ENCODE measurements at places on chromosomes 5 and 9.

- no peak for DNase-seq
Measured at GRCh38 chr5:117863586-117864296, 1124.6 kb downstream of the DTWD2 start.

GRCh38 chr5:57592236-57592635 is 109.6 kb upstream of the ACTBL2 start:
- no peak for DNase-seq

GRCh38 chr5:32285510-32286138 is 27.1 kb downstream of the MTMR12 start:
- no peak for DNase-seq

DNA sequence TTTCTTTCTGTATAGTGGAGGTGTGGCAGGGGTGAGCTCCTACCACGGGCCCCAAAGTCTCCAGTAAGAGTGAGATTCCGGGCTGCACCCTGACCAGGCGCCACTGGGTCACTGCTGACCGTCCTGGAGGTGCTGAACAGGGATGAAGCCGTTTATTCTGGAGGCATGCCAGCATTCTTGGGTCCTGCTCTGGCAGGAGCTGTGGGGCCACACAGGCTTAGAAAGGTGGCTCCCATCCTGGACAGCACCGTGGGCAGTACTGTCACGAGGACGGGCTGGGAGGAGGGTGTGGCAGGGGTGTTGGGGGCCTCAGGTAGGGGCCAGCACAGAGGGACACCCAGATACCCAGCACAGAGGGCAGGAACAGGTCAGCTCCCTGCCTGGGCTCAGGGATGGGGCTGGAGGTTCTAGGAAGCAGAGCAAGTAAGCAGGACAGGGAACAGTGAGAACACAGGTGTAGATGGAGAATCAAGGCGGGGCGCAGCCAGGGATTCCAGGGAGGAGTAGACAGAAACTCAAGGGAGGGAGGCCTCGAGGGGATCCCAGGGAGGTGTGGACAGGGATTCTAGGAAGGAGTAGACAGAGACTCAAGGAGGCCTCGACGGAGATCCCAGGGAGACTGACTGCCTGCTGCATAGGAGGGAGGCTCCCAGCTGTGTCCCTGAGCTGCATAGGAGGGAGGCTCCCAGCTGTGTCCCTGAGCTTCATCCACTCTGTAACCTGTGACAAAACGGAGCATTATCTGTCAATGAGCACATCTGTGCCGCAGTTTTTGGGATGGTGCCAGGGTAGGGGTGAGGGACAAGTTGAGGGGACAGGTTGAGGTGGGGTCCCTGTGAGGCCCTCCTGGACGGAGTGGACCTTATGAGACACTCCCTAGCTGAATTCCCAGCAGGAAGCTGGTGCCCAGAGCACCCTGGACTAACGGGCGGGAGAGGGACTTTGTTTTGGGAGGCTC is 1.1 kb upstream of the PLEKHG4B start:
- no peak for DNase-seq

DNA sequence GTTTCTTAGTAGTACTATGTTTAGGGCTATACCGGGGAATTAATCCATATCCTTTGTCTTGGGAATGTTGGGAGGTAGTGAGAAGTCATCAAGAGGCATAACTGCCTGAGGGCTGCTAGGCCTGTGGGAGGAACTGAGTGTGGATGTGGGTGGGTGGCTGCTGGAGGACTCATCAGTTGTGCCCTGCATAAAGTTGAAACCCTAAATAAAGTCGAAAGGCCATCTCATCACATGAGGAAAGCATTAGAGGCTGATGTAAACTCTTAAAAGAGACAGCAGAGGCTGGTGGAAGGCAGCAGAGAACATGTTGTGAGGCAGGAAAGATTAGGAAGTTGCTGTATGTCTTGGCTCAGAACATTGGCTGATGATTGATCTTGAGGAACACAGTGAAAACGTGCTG is 143.8 kb downstream of the MAST4 start:
- DNase-seq, result no peak

- DNase-seq, result peak; percentile 55
Measured at GRCh38 chr5:107670932-107671741, at the start of gene EFNA5. Gene EFNA5, minus strand, starts transcription at chr5:107670937.

GRCh38 chr5:119393201-119393691 is 37.4 kb downstream of the TNFAIP8 start:
- peak; percentile 78 for DNase-seq

DNA sequence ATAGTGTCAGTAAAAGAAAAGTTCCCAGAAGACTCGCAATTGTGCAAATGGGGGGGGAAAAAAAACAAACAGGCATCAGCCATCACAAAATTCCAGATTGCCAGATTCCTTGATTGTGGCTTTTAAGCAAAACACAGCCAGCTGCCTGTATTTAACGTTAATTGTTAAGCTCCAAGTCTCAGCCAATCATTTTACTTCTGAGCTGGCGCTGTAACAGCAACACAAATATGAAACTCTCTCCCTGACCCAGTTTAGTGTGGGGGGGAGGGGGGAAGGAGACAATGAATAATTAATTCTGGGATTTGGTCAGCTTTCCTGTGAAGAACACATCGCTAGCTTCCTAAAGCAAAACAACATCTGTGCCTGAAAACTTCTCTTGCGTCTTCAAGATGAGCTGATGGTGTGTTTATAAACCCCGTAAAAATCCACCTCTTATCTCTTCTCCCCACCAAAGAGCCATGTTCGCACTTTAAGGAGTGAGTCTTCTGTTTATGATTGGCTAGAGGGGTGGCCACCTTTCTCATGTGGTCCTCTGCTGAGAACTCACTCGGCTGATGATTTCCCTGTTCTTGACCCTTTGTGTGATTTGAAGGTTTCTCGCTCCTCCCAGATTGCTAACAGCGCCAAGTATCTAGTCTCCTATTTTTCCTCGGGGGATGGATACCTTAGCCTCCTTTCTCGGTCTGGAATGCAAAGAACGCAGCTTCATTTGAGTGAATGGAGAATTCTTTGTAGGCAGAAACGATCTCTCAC is 160.2 kb upstream of the DAPK1 start:
- peak; percentile 57 for DNase-seq

DNA sequence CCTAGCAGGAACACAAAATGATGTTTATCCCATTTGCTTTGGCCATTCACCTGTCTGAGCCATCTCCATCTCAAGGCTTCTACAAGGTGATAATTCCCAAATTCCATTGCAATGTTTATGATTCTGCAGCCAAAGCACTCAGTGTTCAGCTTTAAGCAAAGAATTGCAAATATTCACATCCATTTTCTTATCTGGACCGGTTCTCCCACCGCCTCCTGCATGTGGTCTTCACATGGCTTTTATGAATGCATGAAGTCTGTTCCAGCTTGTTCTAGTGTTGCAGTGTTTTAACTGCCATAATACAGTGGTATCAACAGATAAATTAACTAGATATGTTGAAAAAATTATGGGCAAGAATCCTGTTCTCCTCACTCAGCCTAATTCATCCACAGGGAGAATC is 443.0 kb upstream of the KLF4 start:
- DNase-seq, result peak; percentile 42

DNA sequence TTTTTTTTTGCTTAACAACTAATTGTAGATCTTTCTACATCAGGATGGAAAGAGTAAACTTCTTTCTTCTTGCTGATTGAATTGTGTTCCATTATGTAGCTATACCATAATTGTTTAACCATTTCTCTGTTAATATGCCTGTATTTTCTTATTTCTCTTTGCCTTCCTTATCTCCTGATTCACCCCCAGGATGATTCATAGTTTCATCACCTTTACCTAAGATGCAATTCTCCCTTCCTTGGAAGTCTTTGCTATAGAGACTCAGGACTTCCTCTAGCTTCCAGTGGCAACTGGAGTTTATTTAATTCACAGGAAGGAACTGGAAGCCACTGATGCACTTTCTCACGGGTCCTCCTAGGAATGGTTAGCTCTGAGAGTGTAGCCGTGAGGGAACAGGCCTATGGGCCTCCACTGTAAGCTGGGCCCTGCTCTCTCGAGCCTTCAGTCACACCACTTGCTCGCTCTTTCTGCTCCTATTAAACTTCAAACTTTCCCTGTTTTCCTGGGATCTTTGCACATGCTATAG is 83.1 kb downstream of the FGF1 start:
- no peak for DNase-seq

GRCh38 chr9:72139226-72139625 is 10.0 kb upstream of the GDA start:
- no peak for DNase-seq

DNA sequence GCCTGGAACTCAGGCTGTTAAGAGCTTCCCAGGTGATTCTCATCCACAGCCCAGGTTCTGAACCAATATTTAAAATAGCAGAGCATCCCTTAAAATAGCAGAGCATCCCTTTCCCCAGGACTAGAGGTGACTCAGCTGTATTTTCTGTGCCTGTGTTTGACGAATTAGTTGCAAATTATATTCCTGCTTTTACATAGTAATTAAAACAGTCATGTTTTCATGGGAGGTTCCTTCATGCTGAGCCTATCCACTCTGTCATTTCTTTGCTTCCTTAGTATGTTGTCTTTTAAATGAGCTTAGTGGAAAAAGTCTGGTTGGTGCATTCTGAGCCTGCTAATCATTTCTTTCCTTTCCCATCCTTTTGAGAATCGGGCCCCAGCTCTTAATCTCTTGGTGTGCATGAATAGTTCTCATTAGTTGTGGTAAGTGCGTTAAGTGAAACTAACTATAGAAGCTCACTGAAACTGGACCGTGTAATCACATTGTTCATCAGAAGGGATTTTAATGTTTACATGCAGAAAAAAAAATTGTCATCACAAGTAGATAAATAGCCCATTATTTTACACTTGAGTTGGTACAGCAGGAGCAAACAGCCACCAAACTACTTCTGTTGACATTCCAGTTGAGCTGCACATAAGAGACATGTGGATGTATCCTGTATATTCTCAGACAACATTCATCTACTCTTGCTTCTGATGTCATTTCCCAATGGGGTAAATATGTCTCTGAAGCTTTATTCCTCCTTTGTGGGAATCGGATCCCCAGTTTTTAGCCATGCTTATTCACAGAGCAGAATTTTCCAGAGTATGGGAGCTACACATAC is 596.9 kb upstream of the WWC1 start:
- DNase-seq, result no peak

Data from fibroblast of skin of right biceps (primary cell).